Cardiac muscle cell (in vitro differentiated cells and primary cell): ENCODE measurements at places on chromosomes 7 and 10. TPM values are rescaled to one million over a fixed set of nuclear protein-coding genes. Genes with fewer than 3 reads are reported as not detected.

The MNX1 gene
- 0.31 and 0.35 TPM in 2 replicates for polyA plus RNA-seq

The SFRP4 gene
- polyA plus RNA-seq: 7.5 and 8.6 TPM in 2 replicates

The ASB10 gene
- polyA plus RNA-seq: 0.57 TPM in 1 of 2 replicates, not detected in the other

The LRRN3 gene
- 84.6 and 86.4 TPM in 2 replicates for polyA plus RNA-seq

The GDF2 gene
- 2.6 and 4.4 TPM in 2 replicates for polyA plus RNA-seq

The PYROXD2 gene
- polyA plus RNA-seq: 27.5 and 40.6 TPM in 2 replicates

The CTAGE4 gene
- polyA plus RNA-seq: 0.21 TPM in 1 of 2 replicates, not detected in the other

The MYL10 gene
- polyA plus RNA-seq: not detected in 2 replicates

The PSD gene
- polyA plus RNA-seq: 13.2 and 18.5 TPM in 2 replicates

The ARPC1B gene
- polyA plus RNA-seq: 49.3 and 56.1 TPM in 2 replicates

The AGBL3 gene
- 3.8 and 6.6 TPM in 2 replicates for polyA plus RNA-seq

The NKX1-2 gene
- not detected in 2 replicates for polyA plus RNA-seq

The TRIL gene
- 1.7 and 2.0 TPM in 2 replicates for polyA plus RNA-seq

The HYAL4 gene
- not detected in 2 replicates for polyA plus RNA-seq

The GPAM gene
- polyA plus RNA-seq: 4.7 and 9.6 TPM in 2 replicates

The TMEM139 gene
- 2.0 and 3.0 TPM in 2 replicates for polyA plus RNA-seq

The CNTNAP2 gene
- 4.3 and 5.1 TPM in 2 replicates for polyA plus RNA-seq

The KAT6B gene
- polyA plus RNA-seq: 32.0 and 34.0 TPM in 2 replicates

The OR13A1 gene
- polyA plus RNA-seq: 0.38 TPM in 1 of 2 replicates, not detected in the other

The HMX3 gene
- polyA plus RNA-seq: not detected in 2 replicates

The GNAI1 gene
- polyA plus RNA-seq: 31.8 and 38.8 TPM in 2 replicates

The MOSPD3 gene
- 67.8 and 83.3 TPM in 2 replicates for polyA plus RNA-seq
